ENCODE measurements at places on chromosomes 7 and 10.

DNA sequence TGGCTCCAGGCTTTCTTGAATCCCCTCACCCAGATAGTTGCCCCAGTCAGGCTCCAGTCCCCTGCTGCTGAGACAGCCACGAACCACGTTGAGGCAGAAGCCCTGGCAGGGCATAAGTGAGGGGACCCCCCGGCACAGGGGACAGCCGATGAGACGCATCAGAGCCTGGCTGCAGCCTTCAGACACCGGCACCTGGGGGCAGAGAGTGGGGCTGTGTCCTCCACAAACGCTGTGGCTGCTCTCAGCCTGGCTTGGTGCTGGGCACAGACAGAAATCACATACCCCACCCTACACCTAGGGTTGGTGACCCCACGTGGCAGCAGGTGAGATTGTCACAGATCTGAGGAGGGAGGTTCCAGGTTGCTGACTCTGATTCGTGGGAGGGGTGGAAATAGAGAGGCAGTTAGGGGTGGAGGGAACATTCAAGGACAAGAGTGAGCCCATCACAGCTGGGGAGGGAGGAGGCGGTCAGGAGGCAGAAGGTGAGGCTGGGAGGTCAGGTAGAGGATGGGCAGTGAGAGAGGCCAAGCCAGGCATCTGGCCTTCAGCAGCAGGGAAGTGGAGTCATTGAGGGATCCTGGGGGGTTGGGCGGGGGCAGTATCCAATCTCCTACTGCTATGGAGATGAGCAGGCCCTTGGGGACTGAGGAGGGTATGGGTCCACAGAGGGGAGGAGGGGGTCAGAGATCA lies 3.2 kb downstream of the GPC2 start:
- DNase-seq: no peak

DNA sequence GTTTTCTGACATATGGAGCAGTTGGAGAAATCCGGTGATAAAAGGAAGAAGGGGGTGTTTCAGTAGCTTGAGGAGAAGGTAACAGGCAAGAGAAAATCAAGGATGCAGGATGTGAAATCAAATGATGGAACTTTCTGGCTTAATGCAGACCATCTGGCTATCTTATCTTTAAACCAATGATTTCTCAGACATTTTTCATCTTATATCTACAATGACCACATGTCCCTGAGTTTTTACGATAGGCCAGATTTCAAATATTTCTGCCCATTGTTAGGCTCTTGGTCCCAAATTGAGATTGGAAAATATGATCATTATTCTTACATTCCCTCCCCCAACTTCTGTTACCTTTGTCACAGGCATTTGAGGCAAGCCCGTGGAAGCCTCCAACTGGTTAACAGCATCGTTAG lies 486.8 kb downstream of the SUGCT start:
- DNase-seq: no peak

DNA sequence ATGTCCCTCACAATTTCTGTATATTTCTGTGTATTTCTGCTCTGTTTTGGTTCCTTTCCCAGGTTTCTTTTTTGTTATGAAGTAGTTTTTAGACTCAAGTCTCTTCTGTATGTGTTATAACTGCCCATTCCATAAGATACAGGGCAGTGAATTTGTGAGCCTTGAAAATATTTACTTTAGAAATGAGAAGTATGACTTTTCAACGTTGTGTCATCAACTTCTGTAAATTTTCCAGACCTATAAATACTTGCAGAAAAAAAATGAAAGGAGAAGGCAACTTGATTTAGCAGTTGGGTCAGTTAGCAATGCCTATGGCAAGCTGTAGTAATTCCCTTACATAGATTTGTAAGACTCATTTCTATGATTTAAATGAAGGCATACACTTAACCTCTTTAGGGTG lies 11.5 kb downstream of the EGFR start:
- DNase-seq: no peak

DNA sequence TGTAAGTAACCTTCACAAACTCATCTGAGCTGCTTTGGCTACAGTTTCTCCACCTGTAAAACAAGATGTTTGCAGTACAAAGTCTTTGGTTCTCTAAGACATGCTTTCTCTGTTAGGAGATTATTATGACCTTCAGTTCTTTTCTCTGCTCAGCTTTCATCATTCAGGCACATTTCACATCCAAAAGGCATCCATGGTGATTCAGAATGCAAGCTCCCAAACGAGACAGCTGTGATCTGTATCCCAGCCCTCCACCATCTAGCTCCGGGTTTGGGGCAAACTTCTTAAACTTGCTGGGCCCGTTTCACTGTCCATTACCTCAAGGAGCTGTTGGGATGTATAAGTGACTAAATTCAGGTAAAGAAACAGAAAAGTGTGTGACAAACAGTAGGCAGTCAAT lies 95.8 kb upstream of the COL1A2 start:
- no peak for DNase-seq

GRCh38 chr10:100019787-100020141 lies 10.0 kb upstream of the DNMBP start:
- DNase-seq: no peak

DNA sequence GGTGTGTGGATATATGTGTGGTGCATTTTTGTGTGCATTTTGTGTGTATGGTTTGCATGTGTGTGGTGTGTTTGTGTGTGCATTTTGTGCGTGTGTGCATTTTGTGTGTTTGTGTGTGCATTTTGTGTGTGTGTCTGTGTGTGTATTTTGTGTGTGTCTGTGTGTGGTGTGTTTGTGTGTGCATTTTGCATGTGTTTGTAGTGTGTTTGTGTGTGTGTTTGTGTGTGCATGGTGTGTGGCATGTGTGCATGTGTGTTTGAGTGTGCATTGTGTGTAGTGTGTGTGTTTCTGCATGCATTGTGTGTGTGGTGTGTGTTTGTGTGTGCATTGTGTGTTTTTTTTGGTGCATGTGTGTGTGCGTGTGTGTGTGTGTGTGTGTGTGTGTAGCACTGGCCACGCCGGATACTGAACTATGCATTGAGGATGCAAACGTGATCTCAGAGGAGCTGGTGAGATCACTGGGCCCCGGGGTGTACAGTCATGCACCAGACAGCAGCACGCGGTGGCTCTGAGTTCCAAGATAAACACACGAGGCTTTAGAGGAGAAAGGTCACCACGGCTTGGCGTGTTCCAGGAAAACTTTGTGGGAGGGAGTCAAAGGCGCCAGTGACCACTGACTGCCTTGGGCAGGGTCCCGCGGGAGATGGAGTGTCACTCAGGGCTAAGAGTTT lies 106.6 kb upstream of the SHH start:
- DNase-seq: no peak

- no peak for DNase-seq
These were observed 557.4 kb downstream of the CALN1 start for GRCh38 chr7:71854546-71855397.

DNA sequence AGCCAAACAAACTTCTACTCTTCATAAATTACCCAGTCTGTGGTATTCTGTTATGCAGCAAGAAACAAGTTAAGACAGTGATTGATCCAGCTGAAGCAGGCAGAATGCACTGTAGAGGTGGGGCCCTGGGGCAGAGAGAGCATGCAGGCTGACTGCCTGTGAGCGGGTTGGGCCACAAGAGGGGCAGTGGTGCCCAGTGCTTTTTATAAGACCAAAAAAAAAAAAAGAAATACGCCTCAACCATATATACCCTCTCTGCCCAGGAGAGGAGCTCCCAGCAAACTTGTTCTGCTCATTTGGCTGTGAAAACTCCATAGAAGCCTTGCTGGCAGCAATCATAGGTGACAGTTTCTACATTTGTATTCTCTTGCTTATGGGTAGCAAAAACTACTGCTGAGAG lies 104.7 kb downstream of the SORBS1 start:
- DNase-seq: no peak

- DNase-seq: no peak
These were observed 157.3 kb downstream of the WDR37 start for GRCh38 chr10:1213252-1214070.

DNA sequence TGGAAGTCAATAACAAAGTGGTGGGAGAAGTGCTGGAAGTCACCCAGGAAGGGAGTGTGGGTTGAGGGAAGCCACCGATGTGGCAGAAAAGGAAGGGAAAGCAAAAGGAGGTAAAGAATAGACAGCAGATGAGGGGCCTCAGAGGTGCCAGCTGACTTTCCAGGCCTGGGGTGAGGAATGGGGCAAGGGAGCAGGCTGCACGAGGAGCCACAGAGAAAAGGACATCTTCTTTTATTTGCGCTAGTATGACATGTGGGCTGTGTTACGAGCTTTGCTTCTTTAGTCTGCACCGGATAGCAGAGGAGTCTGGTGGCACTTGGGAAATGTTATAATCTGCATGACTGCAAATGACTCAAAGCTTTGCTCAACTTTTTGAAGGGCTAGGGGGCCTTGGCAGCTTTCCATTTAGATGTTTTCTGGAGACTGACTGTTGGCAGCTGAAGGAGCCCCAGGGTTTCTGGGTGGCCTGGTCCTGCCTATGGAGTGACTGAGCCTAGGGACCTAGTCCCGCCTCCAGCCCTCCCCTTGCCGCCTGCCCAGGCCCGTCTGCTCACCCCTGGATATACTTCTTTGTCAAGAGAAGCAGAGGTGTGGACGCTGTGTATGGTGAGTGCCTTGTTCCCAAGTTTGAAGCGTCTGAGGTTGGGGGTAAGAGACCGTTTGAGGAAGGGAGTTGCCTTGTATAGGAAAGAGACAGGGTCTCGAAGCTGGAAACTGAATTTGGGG lies 5.1 kb downstream of the PRXL2A start:
- peak; percentile 82 for DNase-seq

DNA sequence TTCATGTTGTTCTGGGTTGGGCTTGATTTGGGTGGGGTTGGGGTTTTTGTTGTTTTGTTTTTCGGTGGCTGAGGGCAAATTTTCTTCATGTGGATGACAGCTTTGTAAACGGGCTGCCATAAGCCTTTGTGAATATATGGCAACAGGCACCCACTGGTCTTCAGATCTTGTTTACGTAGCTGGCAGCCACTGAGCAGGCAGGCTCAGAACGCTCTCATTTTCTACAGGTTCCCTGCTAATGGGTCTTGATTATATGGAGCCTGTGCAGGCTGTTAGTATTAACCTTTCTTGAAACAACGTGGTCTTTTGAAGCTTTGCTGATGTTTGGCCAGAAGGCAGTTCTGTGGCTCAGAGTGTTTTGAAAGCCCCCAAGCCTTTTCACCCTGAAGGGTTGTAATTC lies 199.7 kb downstream of the TNS3 start:
- DNase-seq: peak; percentile 94

- DNase-seq: no peak
These were observed 1.1 kb downstream of the ZNF32 start for GRCh38 chr10:43647576-43647975.

DNA sequence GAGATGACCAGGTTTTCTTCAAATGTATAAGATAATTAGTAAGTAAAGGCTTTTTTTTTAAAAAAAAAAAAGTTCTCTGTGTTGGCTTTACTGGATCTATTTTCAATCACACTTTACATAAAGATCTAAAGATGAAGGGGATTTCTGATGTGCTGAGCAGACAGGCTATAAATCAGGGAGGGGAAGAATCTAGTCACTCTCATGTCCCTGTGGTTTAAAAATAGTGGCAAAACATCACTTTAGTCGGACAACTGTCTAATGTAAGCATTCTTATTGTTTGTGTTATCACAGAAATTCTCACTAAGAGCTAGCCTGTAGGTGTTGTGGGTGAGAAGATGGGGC lies 132.7 kb downstream of the ICA1 start:
- no peak for DNase-seq

DNA sequence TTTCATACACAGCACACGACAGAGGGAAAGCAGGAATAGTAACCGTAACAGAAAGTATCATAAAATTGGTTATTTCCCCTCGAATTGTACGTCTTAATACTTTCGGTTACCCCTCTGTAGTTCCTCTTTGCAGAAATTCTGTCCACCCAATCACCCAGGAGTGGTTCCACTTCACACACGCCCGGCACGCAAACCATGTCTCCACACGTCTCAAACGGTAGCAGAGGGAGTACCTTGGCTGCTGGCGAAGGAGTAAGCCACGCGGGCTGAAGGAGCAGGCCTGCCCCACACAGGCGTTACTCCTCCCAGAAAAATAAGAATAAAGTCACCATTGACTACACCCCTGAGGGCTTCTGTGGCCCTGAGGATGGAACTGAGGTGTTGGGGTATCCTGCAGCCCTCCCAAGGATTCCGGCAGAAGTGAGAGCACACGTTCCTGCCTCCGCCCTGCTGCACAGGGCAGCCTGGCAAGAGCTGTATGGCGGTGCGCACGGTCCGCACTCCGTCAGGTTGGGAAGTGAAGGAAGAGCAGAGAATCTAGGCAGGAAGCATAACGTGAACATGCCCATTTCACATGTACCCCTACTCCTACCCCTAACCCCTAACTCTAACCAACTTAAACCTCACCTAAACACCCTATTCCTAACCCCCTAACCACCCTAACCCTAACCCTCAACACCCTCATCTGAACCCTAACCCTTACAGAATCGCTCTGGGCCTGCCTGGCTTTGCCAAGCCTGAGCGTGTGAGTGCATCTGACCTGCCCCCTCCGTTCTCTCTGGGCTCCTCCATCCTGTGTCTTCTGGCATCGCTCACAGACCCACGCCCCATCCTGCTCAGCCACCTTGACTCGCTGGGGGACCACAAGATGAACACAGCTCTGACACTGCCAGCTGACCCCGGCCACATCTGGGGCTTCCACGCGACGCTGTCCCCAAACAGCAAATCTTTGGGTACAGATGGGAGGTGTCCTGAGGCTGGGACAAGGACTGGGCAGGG lies 18.2 kb downstream of the GPR146 start:
- no peak for DNase-seq

- DNase-seq: no peak
These were observed 28.9 kb downstream of the GUSB start for GRCh38 chr7:65953001-65953720.

GRCh38 chr7:45686441-45687184 lies 112.4 kb downstream of the ADCY1 start:
- no peak for DNase-seq

- no peak for DNase-seq
These were observed 173.6 kb downstream of the MBL2 start for GRCh38 chr10:52598936-52599335.

- peak; percentile 6 for DNase-seq
These were observed 33.7 kb upstream of the CABCOCO1 start for GRCh38 chr10:61628875-61629513.

DNA sequence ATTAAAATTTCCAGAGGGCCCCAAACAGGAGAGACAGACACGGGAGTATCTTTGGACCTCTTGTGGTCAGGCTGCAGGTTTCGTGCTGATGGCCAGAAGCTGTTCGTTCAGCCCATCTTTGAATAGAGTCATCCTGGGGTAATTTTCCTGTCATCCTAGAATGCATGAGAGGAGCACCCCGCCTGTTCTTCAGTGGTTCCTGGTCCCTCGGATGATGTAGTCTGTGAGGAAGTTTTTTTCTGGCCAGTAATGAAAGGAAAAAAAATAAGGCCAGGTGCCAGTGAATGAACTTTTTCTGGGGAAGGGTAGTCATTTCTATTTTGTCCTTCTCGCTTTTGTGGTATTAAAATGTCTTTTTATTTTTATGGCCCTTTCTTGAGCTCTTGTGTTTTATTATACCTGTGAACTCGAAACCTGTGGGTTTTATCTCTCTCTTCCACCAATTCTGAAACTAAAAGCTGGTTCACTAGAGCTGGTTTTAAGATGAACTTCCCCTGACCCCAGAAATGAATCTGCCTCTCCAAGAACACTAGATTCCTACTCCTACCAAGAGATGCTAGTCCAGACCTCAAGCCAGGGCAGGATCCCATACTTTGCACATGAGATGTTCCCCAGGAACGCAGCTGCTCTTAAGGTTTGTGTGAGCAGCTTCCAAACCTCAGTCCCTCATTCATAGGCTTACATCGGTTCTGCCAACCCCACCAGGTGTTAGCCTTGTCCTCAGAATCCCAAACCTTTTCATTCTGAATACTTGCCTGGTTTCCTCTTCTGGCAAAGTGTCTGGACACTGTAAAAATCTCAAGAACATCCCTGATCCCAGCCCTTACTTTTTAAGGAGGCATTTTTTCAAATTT lies 15.4 kb upstream of the MEST start:
- no peak for DNase-seq

GRCh38 chr7:75813781-75814236 lies at the start of gene CCL24:
Gene CCL24 (minus strand): TSS chr7:75813806. CDS start chr7:75813715, 91 bp downstream.
- DNase-seq: no peak

- no peak for DNase-seq
These were observed 579.1 kb downstream of the CCSER2 start for GRCh38 chr10:84907461-84908009.
